ENCODE measurements at places on chromosomes 3 and 15. TPM values are rescaled to one million over a fixed set of nuclear protein-coding genes. Genes with fewer than 3 reads are reported as not detected.

The CLDN11 gene
- total RNA-seq, result 0.19 TPM

DNA sequence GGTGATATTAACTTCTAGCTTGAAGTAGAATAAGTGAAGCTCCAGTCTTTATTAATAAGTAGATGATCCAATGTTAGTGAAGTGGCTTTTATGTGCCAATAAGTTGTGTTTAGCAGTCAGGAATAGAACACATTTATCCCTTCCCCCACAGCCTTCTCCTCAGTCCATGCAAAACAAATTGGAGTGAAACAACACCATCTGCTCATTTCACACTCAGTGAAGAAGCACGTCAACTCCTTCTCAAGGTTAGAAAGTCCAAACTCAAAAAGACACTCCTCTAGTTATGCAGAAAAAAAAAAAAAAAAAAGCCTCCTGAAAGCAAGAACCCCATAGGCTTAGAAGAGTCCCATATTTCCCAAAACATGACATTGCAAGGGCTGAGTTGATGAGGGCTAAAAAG lies 18.0 kb upstream of the NEO1 start:
- no peak for DNase-seq

DNA sequence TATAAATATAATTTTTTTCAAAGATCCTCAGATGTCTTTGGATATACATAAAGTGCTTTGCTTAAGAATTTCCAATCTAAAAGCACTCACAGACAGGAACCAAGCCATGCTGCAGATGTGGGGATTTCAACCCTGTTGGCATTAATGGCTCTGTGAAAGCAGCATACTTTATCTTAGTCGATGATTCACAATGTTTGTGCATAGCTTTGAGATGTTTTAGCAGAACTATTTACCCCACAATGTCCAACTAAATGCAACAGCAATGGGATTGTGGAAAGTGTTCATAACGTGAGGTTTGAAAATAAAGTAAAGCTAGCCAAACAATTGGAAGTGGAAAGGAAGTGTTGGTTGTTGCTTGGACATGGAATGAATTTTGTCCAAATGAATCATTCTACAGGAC lies 371.4 kb downstream of the SOX2 start:
- DNase-seq, result no peak

DNA sequence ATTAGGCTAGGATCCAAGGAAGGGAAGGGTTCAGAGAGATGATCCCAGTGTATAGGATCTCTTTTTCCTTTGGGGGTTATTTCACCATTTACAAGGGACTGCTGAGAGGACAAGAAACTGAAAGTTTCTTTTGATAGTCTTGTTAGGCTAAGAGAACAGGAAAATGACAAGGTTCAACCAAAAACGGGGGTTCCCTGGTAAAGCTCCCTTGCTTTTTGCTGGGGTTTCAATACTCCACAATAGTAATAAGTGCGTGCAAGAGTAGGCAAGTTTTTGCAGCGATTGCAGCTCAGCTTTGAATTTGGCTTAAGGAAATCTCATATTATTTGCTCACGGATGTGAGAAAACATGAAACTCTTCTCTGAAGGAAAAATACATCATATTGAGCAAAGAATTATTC lies 18.8 kb upstream of the SUSD5 start:
- no peak for DNase-seq

The TTLL13 gene
- 0.71 TPM for total RNA-seq

GRCh38 chr3:132326251-132326650 lies 9.0 kb downstream of the ACP3 start:
- no peak for DNase-seq

- no peak for DNase-seq
Measured at GRCh38 chr3:168028086-168028485, 67.6 kb downstream of the GOLIM4 start.

The TMC3 gene
- total RNA-seq, result not detected

The MYLK gene
- not detected for total RNA-seq

DNA sequence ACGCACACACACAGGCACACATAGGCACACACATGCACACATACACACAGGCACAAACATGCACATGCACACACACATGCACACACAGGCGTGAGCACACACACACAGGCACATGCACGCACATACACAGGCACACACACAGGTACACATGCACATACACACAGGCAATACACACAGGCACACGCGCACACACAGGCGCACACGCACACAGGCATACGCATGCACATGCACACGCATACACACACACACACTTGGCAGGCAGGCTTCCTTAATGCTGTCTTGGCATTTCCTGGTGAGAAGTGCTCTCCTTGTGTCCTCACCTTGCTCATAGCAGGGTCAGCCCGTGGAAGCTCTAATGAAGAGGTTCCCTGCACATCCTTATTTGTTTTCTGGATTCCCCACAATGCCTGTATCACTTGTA lies 8.4 kb upstream of the SLCO2A1 start:
- DNase-seq, result no peak

- DNase-seq, result no peak
Measured at GRCh38 chr3:120429921-120430361, 20.9 kb downstream of the FSTL1 start.

- no peak for DNase-seq
Measured at GRCh38 chr3:159723295-159723694, 265.3 kb upstream of the IL12A start.

The LRRN1 gene
- 6.7 TPM for total RNA-seq

DNA sequence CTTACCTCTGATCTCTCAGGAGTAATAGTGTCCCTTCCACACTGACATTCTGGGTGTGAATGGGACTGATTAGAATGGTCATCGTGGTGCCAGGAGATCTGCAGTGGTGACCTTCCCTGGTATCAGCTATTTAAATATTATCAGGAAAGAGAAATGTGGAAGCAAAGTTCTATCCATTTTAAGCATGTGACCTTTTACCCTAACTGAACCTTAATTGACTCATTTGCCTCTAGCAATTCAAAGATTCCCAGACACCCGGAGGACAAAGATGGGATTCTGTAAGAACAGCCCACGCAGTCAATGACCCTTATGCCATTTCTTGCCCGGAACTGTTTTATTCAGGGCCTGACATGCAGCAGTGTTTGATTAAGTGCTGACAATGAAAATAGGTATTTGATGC lies 10.3 kb downstream of the LIPC start:
- DNase-seq, result no peak

DNA sequence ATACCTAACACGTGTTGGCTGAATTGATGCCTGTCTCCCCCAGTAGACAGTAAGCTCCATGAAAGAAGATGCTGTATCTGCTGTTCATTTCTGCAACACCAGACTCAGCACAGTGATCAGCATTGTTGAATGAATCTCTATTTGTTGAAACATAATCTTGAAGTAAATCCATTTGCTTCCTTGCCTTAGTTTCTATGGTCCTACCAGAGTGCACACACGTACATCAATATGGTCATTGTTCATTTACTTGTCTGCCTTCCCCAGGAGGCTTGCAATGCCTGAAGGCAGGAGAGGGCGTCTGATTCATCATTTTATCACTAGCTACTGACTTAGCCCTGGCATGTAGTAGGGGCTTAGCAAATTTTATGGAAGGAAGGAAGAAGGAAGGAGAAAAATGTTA lies 19.2 kb downstream of the RBP2 start:
- DNase-seq, result no peak

- DNase-seq, result no peak
Measured at GRCh38 chr15:69542028-69542427, 89.4 kb downstream of the RPLP1 start.

DNA sequence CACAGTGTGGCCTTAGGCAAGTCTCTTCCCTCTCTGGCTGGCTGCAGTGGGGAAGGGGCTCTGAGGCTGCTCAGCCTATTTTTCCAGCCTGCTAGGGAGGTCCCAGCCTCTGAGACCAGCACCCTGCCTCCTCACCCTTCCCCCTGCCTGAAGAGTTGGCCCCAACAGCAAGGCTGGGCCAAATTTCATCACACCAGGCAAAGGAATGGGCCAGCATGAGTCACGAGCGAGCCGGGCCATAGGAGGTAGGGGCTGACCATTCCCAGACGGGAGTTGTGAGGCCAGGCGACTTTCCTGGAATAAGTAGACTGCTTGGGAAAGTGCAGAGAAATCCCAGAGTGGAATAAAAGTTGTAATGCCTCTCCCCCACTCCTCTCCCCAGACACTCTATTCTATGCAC lies 5.7 kb upstream of the FBLN2 start:
- DNase-seq, result no peak

GRCh38 chr15:80562846-80563245 lies 132.3 kb upstream of the ABHD17C start:
- DNase-seq, result no peak

- no peak for DNase-seq
Measured at GRCh38 chr15:69164807-69165636, 4.6 kb downstream of the GLCE start.

- no peak for DNase-seq
Measured at GRCh38 chr3:81788610-81789009, 27.2 kb upstream of the GBE1 start.

DNA sequence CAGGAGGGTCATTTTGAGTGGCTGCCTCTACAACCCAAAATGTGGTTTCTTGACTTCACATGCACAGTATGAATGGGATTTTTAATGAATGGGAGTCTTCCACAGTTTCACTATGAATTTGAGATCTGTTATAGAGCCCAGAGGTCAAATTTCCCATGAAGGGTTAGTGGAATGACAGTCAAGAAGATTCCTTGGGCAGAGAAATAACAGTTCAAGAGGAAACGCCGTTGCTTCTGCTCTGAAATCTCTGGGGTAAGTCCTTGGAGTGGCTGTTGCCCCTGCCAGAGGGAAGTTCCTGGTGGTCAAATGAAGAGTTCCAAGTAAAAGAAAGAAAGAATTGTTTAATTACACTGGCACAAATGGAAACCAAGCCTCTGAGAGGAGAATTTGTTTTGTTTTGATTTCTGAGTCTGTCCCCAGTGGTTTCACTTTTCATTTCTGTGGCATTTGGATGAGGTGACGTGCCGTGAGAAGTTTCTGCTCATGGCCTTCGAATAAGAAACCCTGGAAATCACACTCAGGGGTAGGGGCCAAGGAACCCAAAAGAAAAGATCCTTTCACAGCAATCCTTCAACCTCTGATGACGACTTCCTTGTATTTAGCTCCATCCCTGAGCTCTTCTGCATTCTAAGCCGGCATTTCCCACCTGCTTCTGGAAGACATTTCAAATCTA lies 77.5 kb upstream of the IL12A start:
- no peak for DNase-seq

The IFT57 gene
- total RNA-seq, result 25.2 TPM

The IGDCC3 gene
- not detected for total RNA-seq

DNA sequence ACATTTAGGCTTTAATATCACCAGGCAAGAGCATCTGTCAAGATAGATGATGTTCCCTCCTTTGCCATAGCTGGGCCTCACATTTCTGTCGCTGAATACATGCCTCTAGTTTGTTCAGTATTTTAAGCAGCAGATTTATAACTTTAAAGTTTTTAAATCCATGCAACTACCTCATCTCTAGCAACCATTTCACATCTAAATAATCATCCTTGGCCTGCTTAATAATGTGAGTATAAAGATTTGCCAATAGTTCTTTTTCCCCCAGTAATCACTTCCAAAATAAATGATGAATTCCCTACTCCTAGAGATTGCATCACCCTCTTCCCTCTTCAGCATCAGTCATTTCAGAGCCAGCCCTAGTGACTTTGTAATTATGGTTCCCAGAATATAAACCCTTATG lies 36.2 kb upstream of the FILIP1L start:
- DNase-seq, result no peak

The DPPA2 gene
- total RNA-seq, result not detected

The ITIH3 gene
- total RNA-seq, result not detected

DNA sequence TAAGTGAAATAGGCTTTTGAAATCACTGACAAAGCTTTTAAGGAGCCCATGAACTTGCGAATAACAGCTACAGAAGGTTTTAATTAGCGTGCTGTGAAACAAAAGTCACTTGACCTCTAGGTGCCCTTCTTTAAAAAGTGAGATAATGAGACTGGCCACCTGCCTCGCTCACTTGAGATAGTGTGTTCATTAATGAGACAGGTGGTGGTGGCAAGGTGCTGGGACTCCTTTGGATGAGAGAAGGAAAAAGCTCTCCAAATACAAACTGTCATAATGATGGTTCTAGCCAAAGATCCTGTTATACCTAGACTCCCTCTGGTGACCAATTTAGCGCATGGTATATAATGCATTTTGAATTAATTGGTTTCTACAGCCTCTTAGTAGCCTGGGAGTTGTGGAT lies 22.7 kb upstream of the IREB2 start:
- DNase-seq, result no peak

GRCh38 chr3:168065569-168065968 lies 30.2 kb downstream of the GOLIM4 start:
- no peak for DNase-seq

DNA sequence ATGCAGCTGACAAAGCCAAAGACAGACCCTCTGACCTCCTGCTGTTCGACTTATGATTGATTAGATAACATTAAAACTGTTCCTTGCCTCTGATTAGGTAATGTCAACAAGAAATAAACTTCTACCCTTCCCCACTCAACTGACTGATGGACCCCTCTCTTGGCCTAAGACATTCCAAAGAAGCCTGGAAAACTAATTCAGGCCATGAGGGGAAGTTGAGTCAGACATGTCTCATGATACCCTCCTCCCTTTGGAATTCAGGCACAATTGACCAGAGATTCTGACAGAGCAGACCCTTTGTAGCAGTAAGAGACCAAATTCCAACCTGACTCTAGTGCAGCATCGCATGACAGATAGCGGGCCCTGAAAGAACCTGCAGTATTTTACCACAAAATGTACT lies 354.5 kb downstream of the OCA2 start:
- no peak for DNase-seq

GRCh38 chr3:129077222-129077621 lies 16.6 kb downstream of the GP9 start:
- DNase-seq, result no peak

DNA sequence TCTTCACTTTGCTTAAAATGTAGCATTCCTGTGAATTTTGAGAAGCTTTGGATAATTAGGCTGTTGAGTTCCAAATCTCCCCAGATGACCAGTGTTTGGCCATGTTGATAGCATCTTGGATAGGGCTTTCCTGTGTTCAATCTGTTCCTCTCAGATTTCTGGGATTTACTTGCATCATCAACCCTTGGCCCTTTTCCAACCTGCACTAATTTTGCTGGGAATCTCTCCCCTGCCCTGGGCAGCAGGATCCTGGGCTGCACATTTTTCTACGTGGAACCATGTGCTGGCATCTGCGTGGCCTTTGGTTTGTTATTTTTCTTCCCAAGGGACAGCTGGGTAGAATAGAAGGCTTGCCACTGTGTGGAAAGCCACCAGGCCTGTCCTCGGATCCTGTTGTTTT lies 75.4 kb upstream of the PLXNA1 start:
- no peak for DNase-seq

DNA sequence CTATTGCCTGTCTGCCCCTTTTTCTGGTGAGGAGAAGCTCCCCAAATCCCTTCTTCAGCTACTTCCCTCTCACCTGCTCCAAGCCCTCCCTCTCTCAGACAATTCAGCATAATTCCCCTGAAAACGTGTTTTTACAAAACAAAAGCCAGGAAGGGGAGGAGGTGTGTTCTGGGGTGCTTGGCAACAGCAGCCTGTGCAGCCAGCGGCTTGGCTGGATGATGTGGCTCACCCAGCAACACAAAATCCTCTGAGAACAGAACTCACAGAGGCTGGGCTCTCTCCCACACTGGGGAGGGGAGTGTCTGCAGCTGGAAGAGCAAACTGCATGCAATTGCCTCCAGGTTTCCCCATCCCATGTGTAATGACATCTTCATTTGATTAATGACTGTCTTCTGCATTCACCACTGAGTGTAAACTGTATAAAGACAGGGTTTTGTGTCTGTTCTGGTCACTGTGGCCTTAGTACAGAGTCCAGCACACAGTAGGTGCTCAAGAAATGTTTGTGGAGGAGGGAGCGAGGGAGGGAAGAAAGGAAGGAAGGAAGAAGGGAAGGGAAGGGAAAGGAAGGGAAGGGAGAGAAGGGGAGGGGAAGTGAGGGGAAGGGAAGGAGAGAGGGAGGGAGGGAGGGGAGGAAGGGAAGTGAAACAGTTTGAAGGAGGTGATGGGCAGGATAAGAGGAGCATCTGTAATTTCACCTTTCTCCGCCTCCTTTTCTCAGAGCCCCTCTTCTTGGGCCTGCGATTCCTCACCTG lies 70.1 kb upstream of the GLCE start:
- no peak for DNase-seq

All from naive thymus-derived CD8-positive, alpha-beta T cell (primary cell).